H9 (cell line): ENCODE measurements at places on chromosomes 2 and 18.
A peak's percentile ranks its signal among the peaks of the same experiment; 100 is the strongest.

- DNase-seq: no peak
Observed at GRCh38 chr2:72979896-72980295, 62.6 kb downstream of the EMX1 start.

- no peak for DNase-seq
Observed at GRCh38 chr2:236614551-236614950, 44.9 kb downstream of the ACKR3 start.

- DNase-seq: no peak
Observed at GRCh38 chr2:219736209-219736608, 108.8 kb downstream of the SLC4A3 start.

GRCh38 chr2:54979321-54980044, 70.8 kb downstream of the RTN4 start:
- no peak for DNase-seq

DNA sequence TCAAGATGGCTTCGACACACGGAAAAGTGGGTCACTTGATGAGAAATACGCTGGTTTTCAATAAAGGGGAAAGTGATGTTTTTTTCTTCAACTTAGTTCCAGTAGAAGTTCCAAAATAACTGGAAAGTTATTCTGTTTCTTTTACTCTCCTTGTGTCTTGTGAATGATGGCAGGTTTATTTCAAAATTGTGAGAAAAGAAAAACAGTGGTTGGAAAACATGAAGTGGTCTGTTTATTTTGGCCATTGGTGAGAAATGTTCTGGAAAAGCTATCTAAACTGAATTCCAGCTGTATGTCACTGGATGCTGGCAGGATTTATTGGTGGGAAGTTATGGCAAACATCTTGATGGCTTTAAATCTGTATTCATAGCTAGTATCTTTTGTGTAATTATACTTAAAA, 484.1 kb downstream of the DCC start:
- DNase-seq: no peak

DNA sequence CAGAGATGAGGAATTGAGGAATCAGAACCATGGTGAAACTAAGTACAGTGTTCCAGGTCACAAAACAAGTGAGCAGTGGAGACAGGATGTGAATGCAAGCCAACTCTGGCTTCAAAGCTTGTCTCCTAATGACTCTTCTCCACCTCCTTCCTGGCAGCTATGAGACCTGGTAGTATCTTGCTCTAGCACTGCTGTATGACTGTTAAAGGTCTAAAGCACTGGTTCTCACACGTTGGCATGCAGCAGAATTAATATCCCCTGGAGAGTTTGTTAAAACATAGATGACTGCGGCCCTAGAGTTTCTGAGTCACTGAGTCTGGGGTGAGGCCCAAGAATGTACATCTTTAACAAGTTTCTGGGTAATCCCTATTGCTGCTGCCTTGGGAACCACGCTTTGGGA, 63.3 kb downstream of the SUCLG1 start:
- DNase-seq: no peak

GRCh38 chr2:85709401-85709811, 15.2 kb downstream of the GNLY start:
- no peak for DNase-seq

DNA sequence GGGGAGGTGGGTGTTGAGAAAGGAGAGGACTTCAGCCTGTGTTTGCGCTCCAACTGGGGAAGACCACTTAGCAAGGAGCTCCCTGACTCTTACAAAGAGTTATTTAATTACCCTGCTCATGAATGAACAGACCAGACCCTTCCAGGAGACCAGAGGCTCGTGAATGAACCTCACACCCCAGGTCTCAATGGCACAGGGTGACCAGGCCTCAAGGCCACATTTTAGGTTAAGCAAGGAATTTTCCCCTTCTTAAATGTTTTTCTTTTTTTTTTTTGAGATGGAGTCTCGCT, 25.3 kb downstream of the SMAD7 start:
- DNase-seq: no peak

GRCh38 chr18:5975111-5976002, 80.0 kb upstream of the TMEM200C start:
- DNase-seq: no peak

GRCh38 chr2:66109419-66109818, 325.5 kb upstream of the MEIS1 start:
- DNase-seq: no peak

DNA sequence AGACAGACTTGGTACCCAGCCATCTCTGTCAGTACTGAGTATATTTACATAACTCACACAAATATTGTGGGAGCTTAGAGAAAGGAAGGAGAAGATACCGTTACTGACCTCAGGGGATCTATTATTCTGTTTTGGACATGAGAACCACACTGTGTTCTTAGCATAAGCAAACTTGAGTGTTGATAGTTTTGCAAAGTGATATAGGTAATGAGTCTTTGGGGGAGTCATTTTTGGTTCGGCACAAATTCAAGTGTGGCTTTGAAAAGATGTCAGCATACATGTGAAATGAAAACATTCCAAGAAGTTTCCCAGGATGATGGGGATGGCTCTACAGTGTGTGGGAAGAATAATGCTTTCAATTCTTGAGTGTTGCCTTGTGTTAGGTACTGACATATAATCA, 24.1 kb downstream of the SMARCAL1 start:
- no peak for DNase-seq

DNA sequence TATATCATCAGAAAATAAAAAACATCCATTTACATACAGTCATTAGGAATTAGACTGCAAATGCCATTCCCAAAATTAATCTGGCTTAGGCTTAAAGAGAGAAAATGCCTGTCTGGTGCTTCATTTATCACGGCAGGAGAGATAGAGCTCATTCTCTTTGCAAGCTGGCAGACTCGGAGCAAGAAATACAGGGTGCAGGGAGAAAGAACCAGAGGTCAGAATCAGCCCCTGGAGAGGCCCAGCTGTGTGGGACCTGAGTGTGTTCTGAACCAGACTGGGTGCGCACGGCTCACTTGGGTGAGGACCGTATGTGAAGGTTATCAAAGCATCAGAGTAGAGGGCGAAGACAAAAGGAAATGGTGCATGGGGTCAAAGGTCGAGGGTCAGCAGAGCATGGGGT, 227.8 kb downstream of the ACKR3 start:
- DNase-seq: no peak

DNA sequence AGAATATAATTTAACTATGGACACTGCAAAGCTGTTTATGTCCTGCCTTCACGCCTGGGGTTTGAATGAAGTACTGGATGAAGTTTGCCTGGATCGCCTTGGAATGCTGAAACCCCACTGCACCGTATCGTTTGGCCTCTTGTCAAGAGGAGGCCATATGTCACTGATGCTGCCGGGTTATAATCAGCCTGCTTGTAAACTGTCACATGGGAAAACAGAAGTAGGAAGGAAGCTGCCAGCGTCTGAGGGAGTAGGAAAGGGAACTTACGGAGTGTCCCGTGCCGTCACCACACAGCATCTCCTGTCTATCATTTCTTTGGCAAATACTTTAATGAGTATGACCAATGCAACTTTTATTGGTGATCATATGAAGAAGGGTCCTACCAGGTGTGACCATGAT, 105.8 kb downstream of the WDR7 start:
- DNase-seq: no peak

DNA sequence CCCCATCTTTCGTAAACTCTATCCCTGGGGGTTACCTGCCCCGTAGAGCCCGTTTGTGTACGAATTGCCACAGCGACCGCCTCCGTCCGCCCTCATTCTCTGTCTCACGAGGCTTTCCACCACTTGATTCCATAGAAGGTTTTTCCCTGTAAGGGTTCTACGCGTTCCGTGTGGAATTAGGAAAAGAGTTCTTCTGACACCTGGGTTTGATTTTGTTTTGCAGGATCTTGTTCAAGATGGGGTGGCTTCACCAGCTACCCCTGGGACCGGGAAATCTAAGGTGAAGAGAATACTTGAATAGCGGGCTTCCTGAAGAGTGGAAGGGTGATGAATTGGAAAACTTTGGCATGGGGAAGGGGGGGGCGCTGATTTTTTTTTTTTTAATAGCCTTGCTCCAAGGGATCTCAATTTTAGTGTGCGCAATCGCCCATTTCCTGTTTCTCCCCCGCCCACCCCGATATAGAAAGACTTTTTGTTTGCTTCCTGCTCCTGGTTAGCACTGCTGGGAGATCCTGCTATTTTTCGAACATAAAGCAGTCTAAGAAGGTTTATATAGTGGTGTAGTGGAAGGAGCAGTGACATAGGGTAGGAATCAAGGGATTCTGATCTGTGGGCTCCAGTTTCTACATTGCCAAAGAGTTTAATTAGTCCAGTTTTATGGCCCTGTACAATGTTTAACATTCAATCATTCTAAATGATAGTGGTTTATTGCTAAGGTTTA, 564 bp downstream of the GCC2 start:
- no peak for DNase-seq

GRCh38 chr2:97914691-97915213, 81.0 kb downstream of the TMEM131 start:
- no peak for DNase-seq

- no peak for DNase-seq
Observed at GRCh38 chr18:79613186-79613931, 66.2 kb upstream of the CTDP1 start.

GRCh38 chr2:38959466-38959865, 69.8 kb downstream of the ARHGEF33 start:
- no peak for DNase-seq

- no peak for DNase-seq
Observed at GRCh38 chr2:159939946-159940345, 122.5 kb downstream of the PLA2R1 start.

DNA sequence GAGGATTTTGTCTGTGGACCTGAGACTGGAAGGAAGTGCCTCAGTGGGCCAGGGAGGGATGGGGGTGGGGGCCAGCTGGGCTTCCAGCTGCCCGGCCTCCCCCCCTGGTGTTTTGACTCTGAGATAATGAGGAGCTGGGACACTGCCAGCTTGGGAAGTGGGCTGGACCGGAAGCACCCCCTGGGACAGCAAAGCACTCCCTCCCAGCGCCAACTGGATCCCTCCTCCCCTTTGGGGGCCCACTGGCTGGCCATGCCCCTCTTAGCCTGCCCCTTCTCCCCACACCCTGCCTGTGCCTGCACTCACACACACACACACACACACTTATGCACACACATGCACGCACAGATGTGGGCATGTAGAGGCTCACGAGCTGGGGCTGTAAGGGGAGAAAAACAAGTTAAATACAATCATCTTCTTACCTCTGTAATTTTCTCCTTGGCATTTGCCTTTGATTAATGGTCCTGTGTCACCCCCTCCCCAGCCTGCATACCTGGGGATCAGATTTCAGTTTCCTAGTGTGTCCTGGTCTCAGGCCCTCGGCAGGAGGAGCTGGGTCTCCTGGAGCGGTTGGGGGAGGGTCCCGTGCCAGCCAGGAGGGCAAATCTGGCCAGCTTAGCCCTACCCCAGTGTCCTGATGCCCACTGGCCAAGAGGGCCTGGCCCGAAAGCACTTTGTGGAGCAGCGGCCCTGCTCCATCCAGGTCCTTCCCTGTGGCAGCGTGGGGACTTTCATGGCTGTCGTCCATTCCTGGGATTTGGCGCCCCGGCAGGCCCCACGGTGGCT, 3.6 kb downstream of the ITM2C start:
- DNase-seq: peak; percentile 76

GRCh38 chr2:2853346-2853745, 522.3 kb upstream of the MYT1L start:
- DNase-seq: no peak

- no peak for DNase-seq
Observed at GRCh38 chr18:22473366-22473765, 55.7 kb upstream of the CTAGE1 start.

GRCh38 chr18:45282101-45282812, 333.0 kb upstream of the SLC14A2 start:
- no peak for DNase-seq

GRCh38 chr2:165793161-165793778, 777 bp downstream of the GALNT3 start:
- peak; percentile 37 for DNase-seq

DNA sequence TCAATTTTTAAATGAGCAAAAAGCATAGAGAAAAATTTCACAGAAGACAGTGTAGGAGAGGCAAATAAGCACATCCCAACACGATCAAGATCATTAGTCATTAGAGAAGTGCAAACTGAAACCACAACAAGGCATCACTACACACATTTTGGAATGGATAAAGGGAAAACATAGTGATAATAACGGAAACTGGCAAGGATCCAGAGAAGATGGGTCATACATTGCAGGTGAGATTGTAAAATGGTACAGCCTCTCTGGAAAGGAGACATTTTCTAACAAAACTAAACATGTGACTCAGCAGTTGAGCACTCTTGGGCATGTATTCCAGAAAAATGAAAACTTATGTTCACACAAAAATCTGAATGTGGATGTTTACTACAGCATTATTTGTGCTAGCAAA, 98.3 kb upstream of the TMEM17 start:
- no peak for DNase-seq

DNA sequence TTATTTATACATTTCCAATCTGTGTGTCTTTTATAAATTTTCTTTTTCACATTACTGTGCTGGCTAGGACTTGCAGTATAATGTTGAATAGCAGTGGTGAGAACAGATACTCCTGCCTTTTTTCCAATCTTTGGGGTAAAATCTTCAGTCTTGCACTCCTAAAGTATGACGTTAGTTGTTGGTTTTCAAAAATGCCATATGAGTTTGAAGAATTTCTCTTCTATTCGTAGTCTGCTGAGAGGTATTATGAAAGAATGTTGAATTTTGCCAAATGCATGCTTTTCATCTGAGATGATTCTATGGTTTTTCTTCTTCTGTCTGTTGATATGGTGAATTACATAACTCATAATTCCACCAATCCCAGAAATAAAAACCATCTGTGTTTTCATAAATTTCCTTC, 335.3 kb upstream of the CHST9 start:
- no peak for DNase-seq

DNA sequence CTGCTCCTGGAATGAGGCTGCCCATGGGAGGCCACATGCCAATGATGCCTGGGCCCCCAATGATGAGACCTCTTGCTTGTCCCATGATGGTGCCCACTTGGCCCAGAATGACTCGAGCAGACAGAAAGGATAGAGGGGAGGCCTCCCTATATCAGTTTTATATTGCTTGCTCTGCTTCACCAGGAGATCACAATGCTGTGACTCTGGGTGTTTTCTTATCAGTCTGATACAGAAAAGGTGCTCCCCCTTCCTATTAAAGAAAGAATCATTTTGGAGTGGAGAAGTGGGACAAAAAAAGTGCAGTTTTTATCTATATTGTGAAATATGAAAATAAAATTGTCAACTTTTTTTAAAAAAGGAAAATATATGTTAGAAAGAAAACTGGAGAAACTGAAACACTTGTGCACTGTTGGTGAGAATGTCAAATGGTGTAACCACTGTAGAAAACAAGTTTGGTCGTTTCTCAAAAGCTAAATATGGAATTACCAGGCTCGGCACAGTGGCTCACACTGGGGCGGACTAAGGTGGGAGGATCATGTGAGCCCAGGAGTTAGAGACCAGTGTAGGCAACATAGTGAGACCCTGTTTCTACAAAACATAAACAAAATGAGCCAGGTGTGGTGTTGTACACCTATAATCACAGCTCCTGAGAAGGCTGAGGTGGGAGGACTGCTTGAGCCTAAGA, 21.8 kb downstream of the LPIN2 start:
- no peak for DNase-seq

- DNase-seq: no peak
Observed at GRCh38 chr2:1226766-1227165, 186.5 kb upstream of the TPO start.

GRCh38 chr2:54858021-54858681, 134.7 kb downstream of the EML6 start:
- DNase-seq: no peak

- no peak for DNase-seq
Observed at GRCh38 chr2:229712136-229712535, 2.2 kb downstream of the DNER start.

- DNase-seq: no peak
Observed at GRCh38 chr2:158312981-158313380, 143.6 kb downstream of the CCDC148 start.

GRCh38 chr18:72828601-72829000, 39.2 kb downstream of the NETO1 start:
- DNase-seq: no peak

- DNase-seq: no peak
Observed at GRCh38 chr2:216142540-216142939, 33.4 kb downstream of the XRCC5 start.
